ENCODE measurements at places on chromosomes 16 and 17. TPM values are rescaled to one million over a fixed set of nuclear protein-coding genes. Genes with fewer than 3 reads are reported as not detected.

GRCh38 chr16:23482778-23483177 lies 27.5 kb downstream of the GGA2 start:
- peak; percentile 23 for DNase-seq

TMEM98 gene
- 0.26 TPM for total RNA-seq

DNA sequence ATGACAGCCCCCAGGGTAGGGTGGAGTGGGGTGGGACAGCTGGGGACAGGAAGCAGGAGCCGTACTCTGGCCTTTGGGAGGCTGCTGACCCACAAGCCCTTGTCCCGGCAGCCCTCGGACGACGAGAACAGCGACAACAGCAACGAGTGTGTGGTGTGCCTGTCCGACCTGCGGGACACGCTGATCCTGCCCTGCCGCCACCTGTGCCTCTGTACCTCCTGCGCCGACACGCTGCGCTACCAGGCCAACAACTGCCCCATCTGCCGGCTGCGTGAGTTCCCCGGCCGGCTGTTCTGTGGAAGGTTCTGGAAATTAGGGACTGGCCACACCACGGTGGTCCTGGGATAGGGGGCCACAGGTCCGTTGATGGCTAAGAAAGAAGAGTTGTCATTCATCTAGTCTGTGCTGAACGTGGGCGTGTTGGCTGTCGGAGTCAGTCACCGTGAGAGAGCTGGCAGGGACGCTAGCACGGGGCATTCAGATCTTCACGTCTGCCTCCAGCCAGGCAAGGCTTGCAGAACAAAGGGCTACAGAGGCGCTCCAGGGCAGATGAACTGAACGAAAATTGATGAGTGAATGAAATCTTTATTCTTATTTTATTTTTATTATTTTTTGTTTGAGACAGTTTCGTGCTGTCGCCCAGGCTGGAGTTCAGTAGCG lies 19.8 kb upstream of the NUDT16L1 start:
- no peak for DNase-seq

DNA sequence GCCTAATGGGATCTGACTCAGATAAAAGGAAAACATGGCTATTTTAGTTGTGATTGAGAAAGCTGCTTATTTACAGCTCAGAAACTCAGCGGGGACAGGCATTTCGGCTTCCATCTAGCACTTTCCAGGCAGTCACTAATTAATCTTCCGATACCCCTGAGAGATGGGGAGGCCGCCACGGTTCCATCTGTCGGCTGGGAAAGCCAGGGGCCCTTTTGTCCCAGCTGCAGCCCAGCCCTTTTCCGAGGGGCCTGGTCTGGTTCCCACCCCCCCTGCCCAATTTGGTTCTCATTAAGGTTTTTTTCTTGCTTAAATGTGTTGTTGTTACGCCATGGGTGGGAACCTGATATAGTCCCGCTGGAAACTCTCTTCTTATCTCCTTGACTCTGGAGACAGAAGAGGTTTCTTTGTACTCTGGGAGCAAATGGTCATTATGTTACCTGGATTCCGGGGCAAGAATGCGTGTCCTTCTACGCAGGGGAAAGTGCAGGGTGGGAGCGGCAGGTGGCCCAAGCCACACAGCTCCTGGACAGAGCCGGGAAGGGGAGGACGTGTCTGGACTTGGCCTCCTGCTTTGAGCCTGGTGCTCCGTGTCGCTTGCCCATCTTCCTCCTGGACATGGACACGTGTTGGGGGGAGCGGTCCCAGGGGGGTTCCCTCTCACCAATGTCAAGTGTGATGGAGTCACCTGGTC lies 50.9 kb upstream of the GSE1 start:
- no peak for DNase-seq

GRCh38 chr17:21475571-21475970 lies 99.4 kb downstream of the KCNJ12 start:
- DNase-seq: no peak

DNA sequence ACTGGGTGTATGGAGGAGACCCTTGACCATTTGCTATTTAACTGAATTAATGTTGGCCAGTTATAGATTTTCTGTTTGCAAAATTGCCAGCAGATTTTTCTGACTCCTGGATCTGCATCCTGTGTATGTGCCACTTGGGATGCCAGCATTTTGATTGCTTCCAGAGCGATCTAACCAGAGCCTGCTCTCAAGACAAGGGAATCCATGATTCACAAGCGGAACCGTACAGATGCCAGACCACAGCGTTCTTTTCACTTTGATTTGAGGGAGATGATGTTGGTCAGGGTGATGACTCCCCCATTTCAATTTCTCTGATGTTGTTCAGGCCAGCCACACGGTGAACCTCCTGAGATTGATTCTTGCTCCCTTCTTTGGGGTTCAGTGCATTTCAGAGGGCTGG lies 228.7 kb downstream of the CDH13 start:
- no peak for DNase-seq

ARL5C gene
- not detected for total RNA-seq

GRCh38 chr17:10216213-10216938 lies 18.0 kb upstream of the GAS7 start:
- DNase-seq: no peak

DNA sequence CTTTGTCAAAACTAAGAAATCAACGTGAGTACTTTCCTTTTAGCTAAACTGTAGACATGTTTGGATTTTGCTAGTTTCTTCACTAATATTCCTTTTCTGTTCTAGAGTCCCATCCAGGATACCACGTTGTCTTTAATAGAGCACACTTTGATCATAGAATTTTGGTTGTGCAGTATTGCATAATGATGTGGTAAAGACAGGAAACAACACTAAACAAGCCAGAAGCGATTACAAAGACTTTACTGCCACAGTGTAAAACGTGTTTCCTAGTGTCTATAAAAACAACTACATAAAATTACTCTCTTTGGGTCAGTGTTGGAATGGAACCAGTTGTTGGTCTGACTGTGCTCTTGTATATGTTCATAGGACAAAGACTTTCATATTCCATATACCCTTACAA lies 19.3 kb downstream of the SHISA9 start:
- no peak for DNase-seq

DNA sequence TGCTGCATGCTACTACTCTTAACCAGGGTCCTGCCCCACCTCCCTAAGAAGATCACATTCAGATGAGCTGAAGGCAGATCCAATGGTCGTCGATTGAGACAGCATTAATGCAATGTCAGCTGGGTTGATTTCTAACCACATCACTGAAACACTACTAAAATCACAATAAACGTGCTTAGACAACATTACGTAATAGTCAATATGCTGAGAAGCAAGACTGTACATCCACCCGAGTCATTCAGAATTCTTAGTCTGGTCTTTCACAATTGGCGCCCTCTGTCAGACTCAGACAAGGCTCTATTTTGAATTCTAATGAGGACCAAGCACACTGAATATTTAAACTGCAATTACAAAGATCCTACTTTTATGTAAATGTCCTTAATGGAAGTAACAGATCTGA lies 205.2 kb downstream of the STX8 start:
- DNase-seq: no peak

- no peak for DNase-seq
Measured at GRCh38 chr17:83099086-83099555, 19.7 kb downstream of the METRNL start.

DNA sequence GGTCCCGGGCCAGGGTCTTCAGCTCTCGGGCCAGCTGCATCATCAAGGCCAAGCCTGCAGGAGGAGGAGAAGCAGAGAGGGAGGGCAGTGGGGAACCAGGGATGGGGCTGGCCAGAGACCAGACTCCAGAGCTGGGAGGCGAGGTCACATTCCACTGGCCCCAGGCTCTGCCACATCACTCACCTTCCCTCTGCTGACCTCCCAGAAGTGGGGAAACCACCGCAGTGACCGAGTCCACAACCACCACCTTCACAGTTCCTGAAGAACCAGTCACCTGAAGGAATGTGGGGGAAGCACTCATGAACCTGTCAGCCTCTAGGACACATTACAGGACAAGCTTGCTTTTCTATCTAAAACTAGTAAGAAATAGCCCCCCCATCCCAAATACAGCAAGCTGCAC lies 16.4 kb downstream of the RAD51D start:
- no peak for DNase-seq

GRCh38 chr17:66702106-66702936 lies 132.6 kb upstream of the CACNG5 start:
- no peak for DNase-seq

GRCh38 chr17:81037798-81038733 lies 3.1 kb downstream of the BAIAP2 start:
- DNase-seq: no peak

DNA sequence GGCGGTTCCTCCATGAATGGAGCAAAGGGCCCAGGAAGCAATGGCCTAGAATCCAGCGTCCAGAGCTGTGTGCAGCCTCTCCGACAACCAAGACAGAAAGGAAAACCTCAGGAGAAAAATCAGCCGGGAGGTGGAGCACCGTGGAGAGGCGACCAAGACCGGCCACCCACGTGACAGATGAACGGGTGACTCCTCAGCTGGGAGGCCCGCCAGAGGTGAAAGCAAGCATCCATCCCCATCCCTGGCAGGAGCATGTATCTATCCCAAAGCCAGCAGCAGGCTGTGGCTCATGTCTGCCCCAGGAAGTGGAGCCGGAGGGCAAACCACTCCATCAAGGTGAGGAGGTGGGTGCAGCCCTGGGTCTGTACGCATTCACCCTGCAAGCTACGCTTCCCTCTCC lies 52.1 kb downstream of the FOXL1 start:
- DNase-seq: no peak

DNA sequence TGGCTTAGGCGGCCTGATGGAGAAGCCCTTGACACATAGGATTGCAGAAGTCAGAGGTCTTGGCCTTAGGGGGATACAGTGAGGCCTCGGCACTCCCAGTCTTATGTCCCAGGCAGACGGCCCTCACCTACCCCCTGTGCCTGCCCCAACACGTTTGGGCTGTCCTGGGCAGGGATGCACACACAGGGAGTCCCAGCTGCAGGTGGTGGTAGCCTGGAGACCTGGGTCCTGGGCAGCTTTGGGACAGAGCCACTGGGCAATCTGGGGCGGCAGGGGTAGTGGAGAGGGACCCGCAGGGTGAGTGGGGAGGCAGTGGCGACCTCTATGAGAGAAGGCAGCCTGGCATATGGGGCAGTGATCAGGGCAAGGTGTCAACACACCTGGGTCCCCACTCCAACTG lies 48.3 kb downstream of the SDK2 start:
- no peak for DNase-seq

DNA sequence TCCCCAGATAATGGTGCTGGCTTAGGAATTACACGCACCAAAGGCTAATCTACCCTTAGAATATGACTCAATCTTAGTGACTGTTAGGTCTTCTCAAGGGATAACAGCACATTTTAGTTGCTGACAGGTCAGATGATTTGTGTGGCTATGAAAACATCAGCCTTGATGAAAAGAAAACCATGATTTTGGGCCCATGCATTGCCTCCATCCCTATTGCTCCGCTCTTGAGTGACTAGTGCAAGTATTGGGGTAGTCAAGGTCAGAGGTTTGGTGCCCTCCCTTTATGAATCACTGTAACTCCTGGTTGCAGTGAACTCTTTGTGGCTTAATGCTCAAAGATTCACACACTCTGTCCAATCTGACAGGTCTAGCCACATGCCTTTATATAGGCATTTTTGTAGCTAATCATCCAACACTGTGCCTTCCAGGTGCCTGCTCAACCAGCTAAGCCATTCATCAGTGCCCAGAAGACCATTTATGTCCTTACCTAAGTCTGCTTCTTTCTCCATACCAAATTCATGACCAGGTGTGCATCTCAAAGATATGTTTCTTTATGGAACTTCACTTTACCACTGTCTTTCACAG lies 251.6 kb downstream of the KCNJ2 start:
- no peak for DNase-seq

DNA sequence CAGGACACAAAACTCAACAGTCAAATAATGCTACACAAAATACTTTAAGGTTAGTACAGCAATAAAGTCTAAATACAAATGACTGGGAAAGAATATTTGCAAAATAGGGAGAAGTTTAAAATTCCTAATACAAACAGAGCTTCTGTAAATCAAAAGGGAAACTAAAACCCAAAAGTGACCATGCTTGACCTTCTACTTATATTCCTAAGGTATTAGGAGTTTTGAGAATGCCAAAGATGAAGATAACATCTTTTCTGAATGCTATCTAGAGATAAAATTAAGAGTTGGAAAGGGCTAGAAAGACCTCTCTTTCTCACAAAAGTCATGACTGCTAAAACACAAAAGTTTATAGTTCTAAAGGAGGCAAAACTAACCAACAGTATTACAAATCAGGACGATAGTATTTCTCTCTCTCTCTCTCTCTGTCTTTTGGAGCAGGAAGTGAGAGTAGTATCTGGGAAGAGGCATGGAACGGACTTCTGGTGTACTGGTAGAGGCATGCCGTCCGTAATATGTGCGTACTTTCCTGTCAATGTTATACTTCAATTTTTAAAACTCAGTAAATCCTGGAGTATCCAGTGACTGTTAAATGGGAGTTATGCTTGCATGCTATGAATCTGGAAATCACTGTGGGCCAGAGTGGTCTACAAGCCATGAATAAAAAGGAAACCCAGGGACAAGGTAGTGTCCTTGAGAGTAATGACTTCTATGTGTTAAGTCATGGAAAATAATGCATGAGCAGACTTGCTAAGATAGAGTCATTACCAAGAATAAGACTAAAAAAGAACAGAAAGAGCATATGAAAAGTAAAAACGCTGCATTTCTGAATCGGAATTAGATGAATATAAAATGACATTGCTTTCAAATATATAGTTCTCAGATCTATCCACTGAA lies 49.7 kb upstream of the ANKFY1 start:
- no peak for DNase-seq

DNA sequence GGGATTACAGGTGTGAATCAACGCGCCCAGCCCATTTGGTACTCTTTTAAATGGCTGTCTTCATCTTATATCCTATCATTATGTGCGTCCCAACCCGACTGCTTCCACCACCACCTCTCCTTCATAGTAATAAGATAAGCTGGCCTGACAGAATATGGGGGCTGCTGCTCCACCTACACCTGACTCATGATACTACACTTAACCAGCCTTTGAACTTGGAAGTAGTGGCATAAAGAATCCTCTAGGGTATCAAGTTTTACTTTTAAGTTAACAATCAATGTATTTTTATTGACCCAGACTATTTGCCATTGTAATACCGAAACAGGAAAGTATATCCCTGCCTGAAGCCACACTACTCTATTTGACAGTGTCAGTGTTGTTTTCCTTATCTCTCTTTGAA lies 18.8 kb downstream of the PDZD9 start:
- no peak for DNase-seq

KRTAP4-4 gene
- total RNA-seq: not detected

ZNF597 gene
- total RNA-seq: 2.4 TPM

TMEM238L gene
- not detected for total RNA-seq

- no peak for DNase-seq
Measured at GRCh38 chr16:53821487-53821886, 117.5 kb downstream of the FTO start.

KRTAP2-2 gene
- total RNA-seq: not detected

YBX2 gene
- total RNA-seq: 0.07 TPM
